ENCODE measurements at places on chromosomes 2 and 18.

GRCh38 chr2:200138391-200139124, 167.9 kb upstream of the SPATS2L start:
- DNase-seq, result no peak

GRCh38 chr2:140808820-140809219, 1322.0 kb downstream of the LRP1B start:
- no peak for DNase-seq

DNA sequence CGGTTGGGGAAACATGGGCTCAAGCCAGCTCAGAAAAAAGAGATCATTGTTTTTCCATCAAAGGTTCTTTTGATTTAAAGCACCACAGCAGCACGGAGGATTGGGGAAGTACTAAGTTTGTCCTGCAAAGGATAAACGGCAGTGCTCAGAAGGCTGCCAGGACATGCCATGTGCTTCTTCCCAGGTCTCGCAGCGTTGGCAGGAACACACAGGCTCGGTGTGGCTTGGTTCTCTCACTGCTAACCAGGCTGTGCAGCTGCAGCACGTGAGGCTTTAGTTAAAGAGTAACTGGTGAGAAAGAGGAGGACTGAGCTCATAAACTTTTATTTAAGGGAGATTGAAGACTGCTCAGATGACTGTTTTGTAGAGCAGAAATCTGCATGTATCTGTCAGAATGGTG, 264.3 kb downstream of the TSN start:
- no peak for DNase-seq

DNA sequence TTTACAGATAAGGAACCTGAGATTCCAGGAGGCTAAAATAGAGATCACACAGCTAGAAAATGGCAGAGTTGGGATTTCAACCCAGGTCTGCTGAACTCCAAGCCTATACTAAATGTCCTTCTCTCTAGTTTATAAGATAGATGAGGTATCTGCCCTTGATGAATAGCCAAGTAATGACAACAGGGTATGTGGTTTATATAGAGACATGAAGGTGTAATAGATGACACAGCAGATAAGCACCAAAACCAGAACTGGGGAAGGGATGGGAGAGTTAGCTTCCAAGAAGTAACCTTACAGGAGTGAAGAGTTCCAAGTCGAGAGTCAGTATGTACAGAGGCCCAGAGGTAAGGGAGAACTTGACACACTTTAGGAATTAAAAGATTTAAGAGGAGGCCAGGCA, 104.7 kb upstream of the UBXN4 start:
- no peak for DNase-seq

DNA sequence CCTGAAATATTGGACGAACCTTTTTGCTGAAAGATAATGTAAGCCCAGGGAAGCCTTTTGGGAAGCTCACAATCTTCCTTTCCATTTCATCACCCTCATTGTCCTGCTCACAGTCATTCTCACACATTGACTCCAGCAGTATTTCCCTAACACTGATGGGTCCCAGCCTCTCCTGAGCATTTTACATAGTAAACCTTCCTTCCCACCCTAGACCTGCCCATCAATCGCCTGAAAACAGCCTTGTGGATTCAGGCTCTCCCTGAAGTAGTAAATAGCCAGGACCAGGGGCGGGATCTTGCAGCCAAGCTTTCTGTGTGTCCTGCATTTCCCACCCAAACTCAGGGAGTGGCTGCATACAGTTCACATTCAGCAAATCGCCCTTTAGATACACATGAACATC, 149.9 kb downstream of the CYRIA start:
- DNase-seq, result no peak

GRCh38 chr2:26566081-26566375, 75.1 kb downstream of the CIB4 start:
- DNase-seq, result no peak

GRCh38 chr2:65465124-65465523, 32.7 kb upstream of the SPRED2 start:
- no peak for DNase-seq

DNA sequence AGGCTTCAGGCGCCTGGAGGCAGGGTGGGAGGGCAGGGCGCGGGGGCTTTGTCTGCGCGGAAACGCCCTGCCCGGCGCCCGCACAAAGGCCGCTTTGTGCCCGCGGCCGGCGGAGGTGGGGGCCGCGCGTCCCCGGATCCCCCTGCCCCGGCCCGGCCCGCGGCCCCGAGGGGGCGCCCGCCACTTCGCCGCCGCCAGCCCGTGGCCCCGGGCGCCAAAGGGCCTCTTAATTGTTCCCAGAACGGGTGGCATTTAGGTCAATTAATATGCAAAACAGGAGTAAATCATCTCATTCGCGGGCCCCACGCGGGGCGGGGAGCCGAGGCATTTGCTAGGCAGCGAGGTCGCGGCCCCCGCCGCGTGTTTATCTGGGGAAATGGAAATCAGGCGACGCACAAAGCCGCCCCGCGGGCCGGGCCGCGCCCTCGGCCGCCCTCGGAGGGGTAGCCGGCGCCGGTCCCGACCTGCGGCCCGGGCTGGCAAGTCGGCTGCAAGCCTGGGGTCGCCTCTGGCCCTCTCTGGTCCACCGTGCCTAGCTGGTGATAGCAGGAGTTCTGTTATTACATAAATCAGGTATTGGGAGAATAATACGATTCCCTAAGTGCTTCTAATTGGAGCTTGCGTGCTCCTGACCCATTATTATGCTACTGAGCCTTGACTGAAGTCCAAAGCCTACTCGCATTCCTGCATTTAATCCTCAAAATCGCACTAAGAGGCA, 148.2 kb upstream of the GLI2 start:
- no peak for DNase-seq

- no peak for DNase-seq
These were observed 3.4 kb upstream of the PAX8 start for GRCh38 chr2:113281910-113282746.

- DNase-seq, result no peak
These were observed 877 bp upstream of the BCL2L11 start for GRCh38 chr2:111119822-111120252.

DNA sequence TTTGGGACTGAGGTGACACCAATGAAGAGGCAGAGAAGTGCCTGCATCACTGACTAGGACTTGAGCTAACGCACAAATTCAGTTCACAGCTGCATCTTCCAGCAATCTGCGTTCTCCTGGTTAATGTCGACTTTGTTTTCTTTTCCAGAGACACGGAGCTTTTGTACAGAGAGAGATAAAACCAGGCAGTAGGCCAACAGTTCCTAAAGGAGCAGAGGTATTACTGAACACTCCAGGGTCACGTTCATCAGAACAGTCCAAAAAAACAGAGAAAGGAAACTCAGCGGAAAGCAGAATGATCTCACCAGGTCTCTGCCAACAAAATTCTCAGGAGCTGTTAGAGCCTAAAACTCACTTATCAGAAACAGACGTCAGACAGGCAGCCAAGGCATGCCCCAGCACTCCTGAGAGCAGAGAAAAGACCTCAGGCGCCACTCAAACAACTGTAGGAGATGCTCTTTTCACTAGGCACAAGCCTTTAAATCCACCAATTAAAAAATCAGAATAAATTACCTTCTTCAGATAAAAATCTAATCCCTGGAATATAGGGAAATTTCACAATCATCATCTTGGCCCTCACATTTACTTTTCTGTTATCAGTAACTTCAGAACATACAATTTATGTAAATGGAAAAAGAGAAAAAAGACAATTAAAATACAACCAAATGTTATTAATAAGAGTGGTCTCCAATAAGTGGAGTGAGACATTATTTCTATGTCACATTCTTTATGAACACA, 95.9 kb upstream of the SPTBN1 start:
- peak; percentile 19 for DNase-seq

DNA sequence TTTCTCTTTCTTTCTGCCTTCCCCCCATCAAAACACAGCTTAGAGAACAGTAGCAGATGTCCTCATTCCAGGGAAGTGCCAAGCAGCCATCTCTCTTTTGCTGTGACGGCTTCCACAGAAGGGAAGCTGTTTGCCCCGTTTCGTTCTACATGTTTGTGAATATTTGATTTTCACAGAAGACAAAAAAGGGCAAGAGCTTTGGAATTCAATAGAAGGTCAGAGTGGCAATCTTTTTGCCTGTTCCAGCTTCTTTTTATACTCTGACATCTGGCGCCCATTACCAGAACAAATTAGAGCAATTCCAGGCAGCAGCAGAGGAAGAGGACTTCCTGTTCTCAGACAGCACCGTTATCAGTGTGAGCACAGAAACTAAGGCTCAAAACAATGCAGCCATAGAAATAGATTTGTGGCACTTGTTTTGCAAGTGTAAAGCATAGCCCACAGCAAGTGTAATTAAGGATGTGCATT, 79.0 kb upstream of the CDH19 start:
- DNase-seq, result no peak

- peak; percentile 20 for DNase-seq
These were observed 184.7 kb downstream of the MREG start for GRCh38 chr2:215828528-215829184.

Data from NCI-H774 (cell line).